ENCODE measurements at places on chromosomes 1 and 21.

GRCh38 chr1:22712502-22713271 is 2.0 kb downstream of the EPHB2 start:
- DNase-seq: no peak

DNA sequence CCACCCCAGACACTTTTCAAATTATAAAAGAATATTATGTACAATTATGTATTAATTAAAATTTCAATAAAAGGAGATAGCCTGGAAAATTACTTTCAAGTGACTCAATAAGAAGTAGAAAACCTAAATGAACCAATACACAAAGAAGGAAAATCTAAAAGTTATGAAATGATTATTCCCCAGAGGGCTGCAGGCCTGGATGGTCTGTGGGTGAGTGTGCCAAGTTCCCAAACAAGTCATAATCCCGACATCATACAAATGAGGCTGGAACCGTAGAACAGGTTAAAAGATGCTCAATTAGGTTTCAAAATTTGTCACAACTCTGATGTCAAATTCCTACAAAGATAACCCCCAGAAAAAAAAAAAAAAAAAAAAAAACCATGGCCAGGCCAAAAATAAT is 12.7 kb downstream of the SPATC1L start:
- no peak for DNase-seq

DNA sequence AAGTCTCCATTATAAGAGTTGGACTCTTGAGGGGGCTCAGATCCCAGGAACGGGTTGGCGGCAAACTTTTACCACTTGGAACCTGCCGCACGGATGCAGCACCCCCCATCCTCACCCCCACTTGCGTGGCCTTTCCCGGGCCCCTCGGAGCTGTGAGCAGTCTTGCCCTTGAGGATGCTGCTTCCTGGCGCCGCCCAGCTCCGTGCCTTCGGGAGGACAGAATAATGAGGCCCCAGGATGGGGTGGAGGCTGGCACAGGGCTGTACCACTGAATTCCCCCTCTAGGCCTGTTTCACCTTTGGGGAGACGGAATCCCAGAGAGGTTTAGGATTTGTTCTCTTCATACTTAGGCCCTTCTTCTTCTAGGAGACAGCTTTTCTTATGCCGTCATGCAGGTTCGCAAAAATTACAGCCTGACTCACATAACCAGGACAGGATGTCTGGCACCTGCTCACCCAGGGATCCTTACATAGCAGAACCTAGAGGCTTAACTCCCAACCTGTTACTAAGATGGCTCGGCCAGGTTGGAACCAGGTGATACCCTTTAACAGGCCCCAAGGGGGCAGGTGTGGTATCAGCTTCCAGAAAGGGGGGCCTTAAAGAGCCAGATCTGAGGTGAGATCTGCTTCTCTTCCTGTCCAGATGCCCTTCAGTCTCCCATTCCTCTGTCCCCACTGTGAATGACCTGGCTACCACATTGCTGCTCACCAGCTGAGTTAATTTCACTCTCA is 1.5 kb downstream of the TRNP1 start:
- no peak for DNase-seq

- DNase-seq: no peak
Observed at GRCh38 chr1:181155339-181155738, 66.8 kb downstream of the IER5 start.

GRCh38 chr21:44681861-44682579 is at the start of gene KRTAP12-1:
Gene KRTAP12-1, minus strand, starts transcription at chr21:44682163. Its CDS starts 40 bp downstream, at chr21:44682123.
- no peak for DNase-seq

All from NT2/D1 (cell line).